ENCODE measurements at places on chromosomes 12 and 14.

DNA sequence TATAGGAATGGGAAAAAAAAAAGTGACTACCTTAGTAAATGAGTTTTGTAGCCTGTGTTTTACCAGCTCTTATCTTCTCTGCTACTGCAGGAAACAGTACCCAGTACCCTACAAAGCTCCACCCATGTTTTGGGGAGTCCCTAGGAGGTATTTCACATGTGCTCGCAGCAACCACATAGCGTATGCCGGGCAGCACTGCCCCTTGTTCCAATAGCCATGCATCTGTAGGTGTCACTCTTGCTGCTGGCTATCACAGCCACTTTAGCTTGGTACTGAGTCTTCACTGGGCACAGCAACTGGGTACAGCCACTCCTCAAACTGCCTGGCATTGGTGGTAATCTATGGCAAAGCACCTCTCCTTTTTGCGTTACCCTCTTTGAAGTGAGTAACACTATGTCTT lies 2.0 kb upstream of the MDM1 start:
- DNase-seq: peak; percentile 24

- no peak for DNase-seq
Measured at GRCh38 chr12:93226361-93226760, 151.4 kb upstream of the NUDT4 start.

DNA sequence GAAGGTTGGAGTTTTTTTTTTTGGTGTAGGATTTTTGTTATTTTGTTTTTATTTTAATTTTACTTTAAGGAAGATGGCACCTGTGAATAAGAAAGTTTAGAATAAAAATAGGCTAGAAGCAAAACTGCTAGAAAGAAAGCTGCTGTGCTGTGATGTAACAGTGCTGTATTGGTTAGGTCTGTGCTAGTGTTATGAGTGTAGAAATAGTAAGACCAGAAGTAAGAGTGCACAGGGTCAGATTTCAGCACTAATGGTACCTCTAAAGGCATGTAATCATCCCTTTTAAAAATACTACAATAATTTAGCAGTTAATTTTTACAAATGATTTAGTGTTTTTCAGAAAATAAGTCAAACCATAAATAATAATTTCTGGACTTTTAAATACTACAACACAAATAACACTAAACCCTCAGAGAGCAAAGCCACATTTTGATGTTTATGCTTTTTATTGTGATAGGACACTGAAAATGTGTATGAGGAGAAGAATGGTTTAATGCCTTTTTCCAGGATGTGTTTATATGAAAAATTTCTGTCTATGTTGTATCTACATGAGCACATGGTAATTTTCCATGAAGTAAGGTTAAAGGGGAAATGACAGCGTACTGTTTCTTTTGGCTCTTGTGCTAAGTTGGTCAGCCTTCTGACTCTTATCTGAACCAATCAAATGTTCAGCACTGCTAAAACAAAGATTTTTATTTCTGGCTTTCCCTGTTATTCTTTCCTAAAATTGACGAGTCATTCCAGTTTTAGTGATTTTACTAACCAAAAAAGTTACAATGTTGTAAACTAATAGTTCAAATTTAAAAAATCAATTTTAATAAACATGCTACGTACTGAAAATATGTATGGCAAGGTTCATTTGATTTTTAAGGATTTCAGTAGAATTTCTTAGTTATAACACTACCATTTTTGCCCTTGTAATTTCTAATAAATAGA lies 96.1 kb downstream of the PPHLN1 start:
- DNase-seq: no peak

DNA sequence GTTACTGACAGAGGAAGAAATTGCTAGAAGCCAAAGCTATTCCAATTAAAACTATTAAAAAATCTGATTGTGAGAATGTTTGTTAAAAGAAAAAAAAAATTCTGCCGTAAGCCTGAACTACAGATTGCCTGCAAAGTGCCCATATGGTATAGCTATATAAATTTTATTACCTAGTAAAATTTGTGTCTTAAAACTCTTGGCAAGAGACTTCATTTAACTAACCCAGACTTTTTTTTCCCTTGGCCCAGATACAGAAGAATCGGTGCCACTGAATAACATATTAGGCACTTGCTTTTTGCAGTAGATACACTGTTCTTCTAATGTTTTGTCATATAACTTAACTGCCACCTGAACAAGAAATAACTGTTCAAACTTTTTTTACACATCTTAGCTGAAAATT lies 125.5 kb downstream of the RPS29 start:
- DNase-seq: no peak

- DNase-seq: no peak
Measured at GRCh38 chr12:47849261-47849660, 29.6 kb upstream of the HDAC7 start.

DNA sequence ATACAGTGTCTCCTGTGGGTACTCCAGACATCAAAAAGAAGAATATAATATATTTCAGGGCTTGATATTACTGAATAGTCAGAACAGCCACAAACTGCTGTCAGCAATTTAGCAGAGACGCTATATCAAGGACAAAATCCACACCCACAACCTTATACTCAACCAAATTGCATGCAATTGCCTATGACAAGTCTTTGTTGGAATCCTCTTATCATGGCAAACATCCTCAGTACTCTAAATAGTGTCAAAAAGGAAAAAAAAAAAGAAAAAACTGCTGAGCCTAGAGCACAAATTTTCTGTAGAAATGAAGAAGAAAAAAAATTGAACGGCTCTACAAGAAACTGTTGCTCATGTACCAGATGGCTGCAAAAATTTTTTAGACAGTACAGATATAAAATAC lies 485.7 kb downstream of the TMTC2 start:
- no peak for DNase-seq

GRCh38 chr12:74441872-74442271 lies 95.8 kb upstream of the ATXN7L3B start:
- DNase-seq: no peak

- no peak for DNase-seq
Measured at GRCh38 chr12:64808110-64808509, 16.3 kb upstream of the TBC1D30 start.

GRCh38 chr12:77968571-77968970 lies 137.9 kb downstream of the NAV3 start:
- no peak for DNase-seq

DNA sequence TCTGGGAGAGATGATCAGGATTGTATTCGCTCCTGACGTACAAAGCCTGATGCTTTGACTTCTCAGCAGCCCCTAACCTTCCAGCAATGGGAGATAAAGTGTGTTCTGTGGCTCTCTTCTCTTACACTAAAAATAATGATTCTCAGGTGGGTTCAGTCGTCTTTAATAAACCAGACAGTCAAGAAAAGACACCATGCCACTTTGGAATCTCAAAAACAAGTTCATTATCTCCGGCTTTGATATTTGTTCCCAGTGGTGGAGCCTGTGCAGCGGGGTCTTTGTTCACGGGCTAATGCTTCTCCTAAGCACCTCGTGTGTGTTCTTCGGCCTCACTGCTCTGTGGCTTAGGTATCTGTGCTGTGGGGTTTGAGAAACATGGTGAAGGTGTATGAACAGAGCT lies 1.6 kb downstream of the ACVR1B start:
- DNase-seq: no peak

GRCh38 chr12:88299567-88300101 lies 157.5 kb downstream of the TMTC3 start:
- peak; percentile 48 for DNase-seq

- no peak for DNase-seq
Measured at GRCh38 chr12:118586433-118586832, 210.1 kb downstream of the SUDS3 start.

- no peak for DNase-seq
Measured at GRCh38 chr12:3551386-3551785, 60.4 kb downstream of the PRMT8 start.

DNA sequence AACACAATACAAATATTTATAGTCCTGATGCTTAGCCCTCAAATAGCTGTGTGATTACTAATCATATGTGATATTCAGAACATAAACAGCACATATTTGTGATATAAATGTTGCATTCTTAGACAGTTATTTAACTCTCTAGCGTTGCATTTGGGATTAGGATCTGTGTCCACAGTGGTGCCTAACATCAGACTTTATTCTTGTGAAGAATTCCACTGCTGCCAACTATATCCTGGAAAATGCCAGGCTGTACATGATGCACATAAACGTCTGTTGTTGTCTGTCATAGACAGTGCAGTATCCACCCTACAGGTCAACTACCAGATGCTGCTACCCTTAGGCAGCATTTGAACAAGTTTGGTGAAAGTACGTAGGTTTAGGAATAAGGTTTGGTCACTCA lies 39.0 kb downstream of the SLC38A4 start:
- DNase-seq: no peak

GRCh38 chr12:116708826-116709756 lies 28.8 kb downstream of the SPRING1 start:
- peak; percentile 45 for DNase-seq

GRCh38 chr12:107033758-107034739 lies 47.1 kb upstream of the MTERF2 start:
- no peak for DNase-seq

DNA sequence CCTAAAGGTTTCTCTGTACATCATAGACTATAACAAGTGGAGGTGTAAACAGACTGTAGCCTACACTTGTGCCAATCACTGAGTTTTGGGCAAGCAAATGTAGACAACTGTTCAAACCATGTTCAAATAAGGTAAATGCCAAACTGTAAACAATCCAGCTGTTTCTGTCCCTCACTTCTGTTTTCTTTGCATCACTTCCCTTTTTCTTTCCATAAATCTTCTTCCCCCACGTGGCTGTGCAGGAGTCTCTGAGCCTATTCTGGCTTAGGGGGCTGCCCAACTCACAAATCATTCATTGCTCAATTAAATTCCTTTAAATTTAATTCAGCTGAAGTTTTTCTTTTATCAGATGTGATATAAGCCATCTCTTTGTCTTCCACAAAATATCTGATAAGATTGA lies 65.1 kb upstream of the CPM start:
- DNase-seq: no peak

- no peak for DNase-seq
Measured at GRCh38 chr14:70398706-70399431, 18.0 kb downstream of the SYNJ2BP start.

DNA sequence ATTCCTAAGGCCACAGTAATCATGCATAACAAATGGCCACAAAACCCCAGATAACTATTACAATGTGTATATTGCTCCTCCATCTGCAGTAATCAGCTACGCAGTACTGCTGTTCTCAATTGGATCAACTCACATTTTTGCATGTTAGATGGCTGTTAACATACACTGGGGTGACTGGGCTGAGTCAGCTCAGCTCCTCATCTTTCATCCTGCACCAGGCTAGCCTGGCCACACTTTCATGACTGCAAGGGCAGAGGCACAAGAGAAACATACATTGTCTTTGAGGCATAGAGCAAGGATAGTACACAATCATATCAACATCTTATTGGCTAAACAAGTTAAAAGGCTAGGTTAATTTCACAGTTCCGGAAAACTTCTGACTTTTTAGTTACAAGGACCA lies 306.6 kb downstream of the SLC6A15 start:
- DNase-seq: no peak

DNA sequence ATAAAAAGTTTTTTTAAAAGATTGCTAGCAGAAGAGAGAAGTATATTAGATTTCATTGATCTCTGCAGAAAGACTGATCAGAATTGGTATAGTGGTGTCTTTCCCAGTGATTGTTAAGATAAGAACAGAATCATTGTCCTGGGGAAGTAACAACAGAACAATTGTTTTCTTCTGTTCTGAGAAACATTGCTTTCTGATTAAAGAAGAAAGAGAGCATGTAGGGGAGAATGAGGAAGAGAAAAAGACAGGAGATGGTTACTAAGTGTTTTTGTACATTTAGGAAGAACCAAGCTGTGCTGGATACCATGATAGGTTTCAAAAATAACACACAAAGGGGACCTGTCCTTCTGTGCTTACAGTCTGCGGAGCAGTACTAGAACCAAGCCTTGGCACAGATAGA lies 5.0 kb downstream of the USP30 start:
- no peak for DNase-seq
